Stimulated activated CD4-positive, alpha-beta T cell treated with anti-CD3 and anti-CD28 coated beads, Interleukin-15, amount 100 ng/mL, for 1 hour (primary cell): ENCODE measurements at places on chromosomes 4 and X.

DNA sequence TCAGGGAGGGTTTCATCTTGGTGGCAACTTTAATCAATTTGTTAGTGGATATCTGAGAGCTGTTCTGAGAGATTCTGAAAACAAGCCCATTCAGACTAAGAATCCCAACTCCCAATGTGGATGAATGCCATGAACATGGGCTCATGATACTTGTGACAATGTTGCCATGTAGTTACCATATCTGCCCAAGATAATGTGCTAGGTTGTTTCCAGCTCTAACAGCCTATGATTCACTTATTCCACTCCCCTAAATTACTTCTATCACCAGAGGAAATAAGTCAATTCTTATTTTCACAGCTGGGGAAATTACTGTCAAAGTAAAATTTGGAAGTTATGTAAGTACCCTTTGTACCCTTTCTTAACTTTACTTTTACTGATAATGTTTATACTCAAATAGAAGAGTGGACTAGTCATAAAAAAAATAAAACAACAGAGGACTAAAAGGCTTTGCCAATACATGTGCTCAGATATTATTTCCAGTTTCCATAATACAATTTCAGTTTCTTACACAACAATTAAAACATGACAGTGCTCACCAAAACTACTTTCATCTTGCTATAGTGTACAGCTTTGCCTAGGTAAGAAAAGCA lies 1101.7 kb upstream of the INTU start:
- no peak for DNase-seq

DNA sequence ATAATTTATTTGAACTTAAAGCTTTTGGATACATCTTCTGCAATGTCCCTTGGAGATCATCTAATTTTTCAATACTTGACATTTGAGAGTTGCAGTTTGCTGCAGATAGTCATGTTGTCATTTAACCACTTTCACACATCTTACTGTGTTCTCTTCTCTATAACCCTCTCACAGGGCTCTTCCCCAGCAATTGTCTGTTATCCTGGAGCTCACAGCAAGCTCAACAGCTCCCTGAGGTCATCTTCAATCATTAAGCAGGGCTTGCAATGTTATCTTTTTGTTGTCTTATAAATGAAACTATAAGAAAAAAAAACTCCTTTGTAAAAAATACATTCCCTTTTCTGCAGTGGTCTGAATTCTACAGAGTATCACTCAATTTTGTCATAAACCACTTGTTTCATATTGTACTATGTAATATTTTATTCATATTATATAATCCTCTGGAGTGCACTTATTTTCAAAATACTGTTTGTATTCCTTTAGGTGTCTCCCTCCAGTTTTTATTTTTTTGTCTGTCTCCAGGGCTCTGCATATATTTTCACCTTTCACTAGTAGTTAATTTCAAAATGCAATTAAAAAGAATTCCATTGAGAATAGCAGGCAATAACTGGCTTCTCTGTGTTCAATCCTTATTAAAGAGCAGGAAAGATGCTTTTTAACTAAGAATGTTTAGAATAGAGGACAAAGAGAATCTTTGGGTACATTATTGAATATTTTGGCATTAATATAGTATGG lies 106.3 kb upstream of the ARSJ start:
- DNase-seq: no peak

GRCh38 chr4:143451186-143451585 lies 62.3 kb upstream of the SMARCA5 start:
- no peak for DNase-seq

DNA sequence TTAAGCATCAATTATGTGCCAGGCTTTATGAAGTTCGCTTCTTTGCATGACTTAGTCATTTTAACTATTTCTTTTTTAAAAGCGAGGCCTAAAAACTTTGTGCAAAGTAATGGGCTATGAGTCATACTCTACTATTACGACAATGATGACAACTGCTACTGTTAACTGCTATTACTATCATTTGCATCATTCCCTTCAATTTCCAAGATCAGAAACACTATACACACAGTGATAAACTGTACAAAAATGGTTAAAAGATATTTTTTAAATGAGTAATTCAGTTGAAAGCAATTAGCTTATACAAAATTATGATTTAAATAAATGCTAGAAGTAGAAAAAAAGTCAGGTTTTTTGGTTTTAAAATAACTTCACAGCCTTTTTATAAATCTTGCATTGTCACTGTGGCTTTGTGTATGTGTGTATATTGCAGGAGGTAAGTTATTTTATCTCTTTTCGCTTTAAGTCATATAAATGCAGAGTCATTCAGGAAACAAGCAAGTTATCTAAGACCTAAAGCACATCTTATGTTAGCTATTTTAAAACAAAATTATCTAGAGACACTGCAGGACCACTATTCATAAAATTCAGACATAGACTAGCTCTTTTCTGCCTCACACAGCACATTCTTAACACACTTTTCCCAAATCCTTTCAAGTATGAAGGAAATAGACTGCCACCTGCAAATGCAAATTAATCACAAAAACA lies 18.5 kb upstream of the CXCL3 start:
- no peak for DNase-seq
